ENCODE measurements at places on chromosomes 3 and 15.

DNA sequence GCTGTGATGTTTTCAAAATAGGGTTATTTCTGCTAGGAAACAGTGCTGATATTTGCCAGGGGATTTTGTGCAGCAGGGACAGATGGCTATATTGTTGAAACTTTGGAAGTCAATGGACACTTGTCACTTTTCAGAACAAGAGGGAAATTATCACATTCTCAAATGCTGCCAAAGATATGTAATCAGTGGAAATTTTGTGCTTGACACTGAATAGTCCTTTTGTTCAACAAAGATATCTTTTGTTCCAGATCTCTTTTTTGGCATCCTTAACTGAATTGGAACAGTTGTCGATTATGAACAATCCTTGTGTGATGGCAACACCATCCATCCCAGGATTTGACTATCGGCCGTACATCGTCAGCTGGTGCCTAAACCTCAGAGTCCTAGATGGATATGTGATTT, 7.8 kb downstream of the CEP97 start:
- no peak for DNase-seq

DNA sequence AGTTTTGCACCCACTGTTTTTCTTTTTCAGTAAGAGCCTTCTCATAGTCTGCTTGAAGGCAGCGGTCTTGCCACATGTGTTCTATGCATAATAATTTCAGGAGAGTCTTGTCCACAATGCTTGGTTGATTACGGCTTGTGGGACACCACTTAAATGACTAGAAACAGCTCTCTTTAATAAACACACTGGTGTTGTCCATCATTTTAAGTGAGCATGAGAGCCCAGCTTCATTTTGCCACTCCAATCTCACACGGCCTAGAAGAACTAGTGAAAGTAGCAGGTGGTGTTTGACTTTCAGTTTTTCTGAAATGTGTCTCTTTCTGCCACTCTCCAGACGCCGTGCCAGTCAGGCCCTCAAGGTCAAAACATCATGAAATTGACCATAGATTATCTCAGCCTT, 292.1 kb downstream of the LPP start:
- DNase-seq = no peak

DNA sequence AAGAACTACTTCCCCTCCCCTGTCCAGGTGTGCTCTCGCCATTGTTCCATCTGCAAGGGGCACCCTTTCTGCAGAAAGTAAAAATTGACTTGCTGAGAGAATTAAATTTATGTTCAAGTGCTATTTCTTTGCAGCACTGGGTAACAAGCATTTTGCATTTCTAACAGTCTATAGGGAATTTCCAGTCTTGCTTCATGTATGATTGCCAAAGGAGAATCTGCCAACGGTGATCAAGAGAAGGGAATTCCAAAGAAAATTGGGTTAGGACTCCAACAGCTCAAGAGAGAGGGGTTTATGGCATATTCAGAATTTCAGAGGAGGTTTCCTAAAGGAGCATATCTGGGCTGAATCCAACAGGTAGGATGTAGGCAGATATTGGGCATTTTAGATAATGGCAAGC, 136.7 kb upstream of the WNT5A start:
- no peak for DNase-seq

DNA sequence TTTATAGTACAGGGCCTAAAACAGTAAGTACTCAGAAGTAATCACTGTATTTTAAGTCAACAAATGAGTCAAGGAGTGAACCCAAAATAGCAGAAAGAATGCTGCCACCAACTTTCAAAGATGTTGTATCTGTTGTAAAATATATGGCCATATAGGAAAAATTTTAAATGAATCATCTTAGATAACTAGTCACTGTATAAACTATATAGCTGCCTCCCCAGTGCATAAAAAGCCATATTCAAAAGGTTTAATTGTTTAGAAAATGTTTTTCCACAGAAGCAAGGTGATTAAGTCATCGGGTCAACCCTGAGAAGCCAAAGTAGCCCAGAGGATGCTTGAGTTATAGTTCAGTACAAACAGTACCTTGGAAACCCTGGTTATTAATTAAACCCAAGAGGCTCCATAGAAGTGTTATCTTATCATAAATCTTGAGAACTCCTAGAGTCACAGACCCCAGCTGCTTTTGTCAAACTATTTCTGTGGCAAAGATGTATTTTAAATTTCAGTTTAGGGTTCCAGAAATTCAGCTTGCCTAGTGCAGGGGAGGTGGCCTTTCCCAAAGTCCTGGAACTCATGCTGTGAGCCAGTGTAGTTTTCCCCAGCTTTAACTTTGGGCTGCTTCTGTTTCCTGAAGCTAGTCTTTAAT, 39.2 kb downstream of the MBNL1 start:
- DNase-seq = no peak

DNA sequence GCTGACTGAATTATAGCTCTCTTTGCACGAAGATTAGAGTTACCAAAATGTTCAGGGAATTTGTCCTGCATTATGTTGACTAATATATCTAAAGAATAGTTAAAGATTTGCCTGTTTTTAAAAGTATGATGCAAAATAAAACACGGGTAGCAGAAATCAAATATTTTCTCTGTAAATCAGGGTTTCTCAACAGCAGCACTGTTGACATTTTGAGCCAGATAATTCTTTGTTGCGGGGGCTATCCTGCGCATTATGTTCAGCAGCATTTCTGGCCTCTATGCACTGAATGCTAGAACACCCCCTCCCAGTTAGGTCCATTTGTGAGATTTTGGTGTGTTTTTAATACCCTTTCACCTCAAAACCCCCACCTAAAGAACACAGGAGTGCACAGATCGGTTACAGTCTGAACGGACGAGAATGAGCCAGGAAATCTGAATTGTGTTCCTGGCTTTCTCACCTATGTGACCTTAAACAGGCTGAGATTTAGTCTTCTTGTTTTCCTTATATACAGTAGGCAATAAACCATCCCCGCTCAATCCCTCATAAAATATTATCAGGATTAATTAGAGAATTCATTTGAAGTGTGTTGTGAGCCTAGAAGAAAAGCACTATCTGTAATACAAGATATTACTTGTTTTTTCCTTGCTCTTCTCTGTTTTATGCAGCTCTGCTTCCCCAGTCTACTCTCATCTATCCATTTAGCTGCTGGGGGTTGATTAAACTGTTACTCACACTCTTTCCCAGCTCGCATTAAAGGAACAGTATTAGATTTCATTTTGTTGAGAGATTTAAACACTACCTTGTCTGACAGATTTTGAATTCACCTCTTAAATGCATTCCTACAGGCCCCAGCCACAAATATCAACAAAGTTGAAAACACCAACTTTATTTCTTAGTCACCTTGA, 247.5 kb upstream of the GOLIM4 start:
- DNase-seq = no peak

GRCh38 chr3:151421938-151422337, 37.4 kb upstream of the P2RY12 start:
- DNase-seq = no peak

GRCh38 chr3:73695841-73696240, 71.1 kb upstream of the PDZRN3 start:
- DNase-seq = no peak

DNA sequence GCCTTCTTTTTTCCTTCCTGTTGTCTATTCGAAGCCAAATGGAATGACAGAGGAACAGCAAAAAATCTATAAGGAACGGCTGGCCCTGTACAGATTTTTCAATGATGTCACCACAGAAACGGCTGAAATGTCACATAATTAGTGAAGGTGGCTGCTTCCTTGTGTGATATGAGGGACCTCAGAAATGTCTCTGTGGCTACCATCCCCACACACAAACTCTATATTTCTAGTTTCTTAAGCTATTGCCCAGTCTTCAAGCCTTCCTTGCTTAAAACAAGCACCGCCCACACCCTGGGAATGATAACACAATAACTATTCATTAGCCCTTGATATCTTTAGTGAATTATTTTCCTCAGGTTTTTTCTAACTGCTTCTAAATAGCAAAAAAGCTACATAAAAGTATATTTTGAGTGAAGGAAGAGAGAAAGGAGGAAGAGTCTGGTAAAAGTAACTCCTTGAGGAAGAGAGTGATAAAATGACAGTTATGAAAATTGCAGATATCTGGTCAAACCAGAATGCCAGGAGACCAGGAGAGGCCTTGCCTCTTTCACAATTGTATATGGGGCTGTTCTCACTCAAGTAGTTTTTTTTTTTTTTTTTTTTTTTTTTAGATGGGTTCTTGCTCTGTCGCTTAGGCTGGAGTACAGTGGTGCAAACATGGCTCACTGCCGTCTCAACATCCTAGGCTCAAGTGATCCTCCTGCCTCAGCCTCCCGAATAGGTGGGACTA, 38.7 kb downstream of the FMN1 start:
- no peak for DNase-seq

DNA sequence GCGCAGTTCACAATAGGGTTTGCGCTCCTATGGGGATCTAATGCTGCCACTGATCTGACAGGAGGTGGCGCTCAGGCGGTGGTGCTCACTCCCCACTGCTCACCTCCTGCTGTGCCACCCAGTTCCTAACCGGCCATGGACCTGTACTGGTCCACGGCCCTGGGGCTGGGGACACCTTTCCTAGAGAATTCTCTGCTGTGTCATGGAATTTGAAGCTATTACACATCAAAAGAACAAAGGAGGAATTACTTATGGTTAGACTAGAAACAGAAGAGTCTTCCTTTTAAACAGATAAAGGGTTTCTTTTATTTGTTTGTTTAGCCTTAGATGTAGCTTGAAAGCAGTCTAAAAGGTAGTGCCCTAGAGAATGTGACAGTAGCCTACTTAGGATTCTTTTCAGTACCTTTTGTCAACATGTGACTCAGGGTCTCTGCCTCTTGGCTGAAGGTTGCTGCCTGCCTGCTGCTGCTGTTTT, 50.3 kb downstream of the PAK2 start:
- DNase-seq = no peak

GRCh38 chr3:149494022-149494758, 19.7 kb downstream of the TM4SF4 start:
- DNase-seq = no peak
